Brain microvascular endothelial cell (primary cell): ENCODE measurements at places on chromosomes 2 and 18.

- peak; percentile 33 for DNase-seq
These were observed 114.3 kb downstream of the MGAT5 start for GRCh38 chr2:134368009-134368817.

DNA sequence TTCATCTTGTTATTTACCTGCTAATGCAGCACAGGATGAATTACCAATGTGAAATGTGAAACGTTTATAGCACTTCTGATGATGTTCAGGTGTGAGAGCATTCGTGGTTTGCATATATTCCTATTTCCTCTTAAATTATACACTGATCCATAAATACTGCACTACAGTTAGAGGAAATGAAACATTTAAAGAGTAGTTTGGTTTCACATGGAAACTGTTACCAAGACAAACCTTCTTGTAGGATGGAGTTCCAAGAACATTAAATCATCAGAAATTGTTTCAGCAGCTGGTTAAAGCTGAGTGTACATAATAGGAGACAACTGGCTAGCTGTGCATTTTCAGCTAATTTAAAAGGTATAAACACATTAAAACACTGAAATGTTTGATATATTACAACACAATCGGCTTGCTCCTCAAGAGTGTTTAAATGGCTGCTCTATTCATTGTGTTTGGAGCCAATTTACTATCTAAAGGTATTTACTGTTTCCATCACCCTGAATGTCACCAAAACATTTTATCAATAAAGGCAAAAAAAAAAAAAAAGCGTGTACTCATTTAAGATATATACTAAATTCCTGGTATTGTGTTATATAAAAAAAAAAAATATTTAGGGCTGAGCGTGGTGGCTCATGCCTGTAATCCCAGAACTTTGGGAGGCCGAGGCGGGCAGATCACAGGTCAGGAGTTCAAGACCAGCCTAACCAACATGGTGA, 100.6 kb downstream of the DYM start:
- no peak for DNase-seq

DNA sequence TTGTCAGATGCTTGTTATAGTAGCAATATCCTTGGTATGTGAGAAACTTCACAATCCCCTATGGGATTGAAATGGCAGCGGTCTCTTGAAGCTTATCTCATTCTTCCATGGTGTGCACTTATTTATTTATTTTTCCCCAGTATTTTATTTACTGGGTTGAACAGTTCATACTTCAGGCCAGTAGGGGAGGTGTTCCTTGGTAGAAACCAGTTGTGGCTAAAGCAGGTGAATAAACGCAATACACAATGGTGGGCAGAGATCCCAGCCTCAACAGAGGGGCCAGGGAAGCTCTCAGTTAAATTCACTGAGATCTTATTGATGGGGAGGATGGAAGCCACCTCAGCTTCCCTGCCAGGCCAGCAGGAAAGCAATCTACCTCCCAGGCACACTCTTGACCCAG, 93.7 kb upstream of the SRD5A2 start:
- no peak for DNase-seq

- no peak for DNase-seq
These were observed 17.3 kb upstream of the STAT1 start for GRCh38 chr2:191031256-191031655.

- DNase-seq, result no peak
These were observed 95.1 kb upstream of the GPC1 start for GRCh38 chr2:240340361-240340761.

GRCh38 chr2:61151436-61151835, 10.6 kb upstream of the C2orf74 start:
- peak; percentile 31 for DNase-seq

GRCh38 chr2:68483011-68483410, 15.6 kb downstream of the APLF start:
- DNase-seq, result no peak

DNA sequence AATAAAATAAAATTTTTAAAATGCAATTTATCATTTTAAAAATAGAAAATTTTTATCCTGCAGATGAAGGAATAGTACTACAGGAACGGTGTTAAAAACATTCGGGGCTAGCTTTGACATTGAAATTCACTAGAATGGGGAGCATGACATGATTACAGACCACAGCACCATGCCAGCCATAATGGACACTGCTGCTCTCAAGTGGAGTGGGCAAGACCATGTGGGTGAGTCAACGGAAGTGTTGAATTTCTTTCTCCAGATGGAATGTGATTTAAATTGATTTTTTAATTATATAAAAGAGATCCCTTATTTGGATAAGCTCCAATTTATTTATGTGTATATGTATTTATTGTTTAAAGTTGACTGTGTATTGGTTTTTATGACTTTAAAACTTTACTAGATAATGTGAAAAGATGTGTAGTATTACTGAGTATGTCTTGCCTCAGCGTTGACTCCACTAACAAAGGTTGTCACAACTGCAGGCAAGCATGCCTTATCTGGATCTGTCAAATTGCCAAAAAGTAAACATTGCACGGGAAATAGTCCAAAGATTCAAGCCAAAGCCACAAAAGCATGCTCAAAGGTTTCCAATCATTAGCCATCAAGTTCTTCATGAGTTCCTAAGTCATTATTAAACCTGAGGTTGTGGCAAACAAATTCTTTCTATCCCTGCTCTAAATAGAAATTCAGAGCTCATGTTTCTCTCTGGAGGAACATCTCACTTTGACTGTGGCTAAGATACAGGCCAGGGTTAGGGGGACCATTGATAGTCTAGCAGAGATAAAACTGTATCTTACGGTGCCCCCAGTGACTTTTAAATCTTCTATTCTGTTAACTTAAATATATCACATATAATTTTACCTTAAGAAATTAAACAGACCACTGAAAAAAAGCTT, 536.9 kb downstream of the TMX3 start:
- peak; percentile 96 for DNase-seq

DNA sequence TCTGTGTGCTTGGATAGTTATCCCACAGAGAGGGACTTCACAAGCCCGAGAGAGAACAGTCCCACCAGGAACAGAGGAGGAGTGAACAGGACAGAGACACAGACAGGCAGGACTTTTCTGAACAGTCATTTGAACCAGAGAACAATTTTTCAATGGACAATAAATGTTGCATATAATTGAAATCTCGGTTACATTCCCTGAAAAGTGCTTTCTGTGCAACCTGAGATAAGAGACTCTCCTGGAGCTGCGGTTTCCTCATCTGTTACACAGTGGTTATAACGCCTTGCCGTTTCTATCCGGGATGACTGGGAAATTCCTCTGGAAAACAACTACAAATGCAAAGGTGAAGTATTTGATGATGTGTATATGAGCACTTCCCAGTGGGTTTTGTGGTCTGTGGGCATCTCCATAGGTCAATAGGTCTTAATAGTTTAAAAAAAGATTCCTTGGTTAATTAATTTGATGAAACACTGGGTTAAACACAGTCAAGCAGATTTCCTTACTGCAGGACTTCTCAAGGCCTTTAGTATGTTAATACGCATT, 87.2 kb upstream of the HPCAL1 start:
- DNase-seq, result no peak

DNA sequence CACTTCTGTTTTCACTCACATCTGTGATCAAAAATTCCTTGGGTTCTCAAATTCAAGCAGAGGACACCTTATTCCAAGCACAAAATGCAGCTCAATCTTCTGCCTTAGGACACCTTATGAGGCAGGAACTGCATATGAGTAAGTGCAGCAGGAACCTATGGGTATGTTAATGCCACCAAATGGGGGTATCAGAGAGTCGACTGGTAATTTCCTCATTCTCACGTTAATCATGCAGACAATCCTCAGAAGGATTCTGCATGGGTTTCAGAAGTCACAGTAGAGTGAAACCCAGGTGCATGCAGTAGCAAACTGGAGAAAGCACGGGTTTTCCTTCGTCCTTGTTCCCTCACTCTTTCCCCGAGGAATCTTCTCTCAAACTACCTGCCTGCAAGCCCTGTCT, 452.8 kb downstream of the CBLN2 start:
- no peak for DNase-seq

DNA sequence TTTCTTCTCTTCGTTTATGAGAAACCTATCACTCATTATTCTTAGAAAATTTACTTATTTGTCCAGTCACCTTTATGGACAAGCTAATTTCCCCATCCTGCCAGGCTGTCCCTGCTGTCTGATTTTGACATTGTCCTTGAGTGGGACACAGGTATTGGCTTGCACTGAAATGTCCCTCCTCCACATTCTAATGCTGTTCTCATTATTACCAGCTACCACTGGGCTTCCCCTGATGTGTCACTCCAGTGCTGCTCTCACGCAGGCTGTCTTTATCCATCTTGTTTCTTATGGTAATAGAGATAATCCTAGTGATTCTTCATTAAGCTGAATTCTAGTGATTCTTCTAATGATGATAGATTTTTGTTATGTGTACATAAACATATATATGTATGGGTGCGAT, 48.1 kb upstream of the RBMS1 start:
- no peak for DNase-seq

DNA sequence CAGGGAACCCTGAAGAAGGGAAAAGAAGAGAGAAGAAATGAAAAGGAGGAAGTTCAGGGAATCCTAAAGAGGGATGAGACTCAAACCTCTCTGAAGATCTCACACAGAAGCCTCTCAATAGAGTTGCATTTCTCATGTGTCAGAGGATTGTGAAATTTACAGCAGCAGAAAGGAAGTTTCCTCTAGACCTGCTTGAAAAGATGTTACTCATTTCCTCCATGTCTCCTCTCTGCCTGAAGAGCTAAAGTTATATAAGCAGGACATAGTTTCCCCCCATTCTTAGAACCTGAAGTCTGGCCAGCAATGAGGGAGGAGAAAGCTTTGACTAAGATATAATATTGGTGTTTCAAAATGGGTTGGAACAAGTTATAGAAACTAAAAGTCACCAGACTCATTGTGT, 1155.6 kb downstream of the LRP1B start:
- no peak for DNase-seq

DNA sequence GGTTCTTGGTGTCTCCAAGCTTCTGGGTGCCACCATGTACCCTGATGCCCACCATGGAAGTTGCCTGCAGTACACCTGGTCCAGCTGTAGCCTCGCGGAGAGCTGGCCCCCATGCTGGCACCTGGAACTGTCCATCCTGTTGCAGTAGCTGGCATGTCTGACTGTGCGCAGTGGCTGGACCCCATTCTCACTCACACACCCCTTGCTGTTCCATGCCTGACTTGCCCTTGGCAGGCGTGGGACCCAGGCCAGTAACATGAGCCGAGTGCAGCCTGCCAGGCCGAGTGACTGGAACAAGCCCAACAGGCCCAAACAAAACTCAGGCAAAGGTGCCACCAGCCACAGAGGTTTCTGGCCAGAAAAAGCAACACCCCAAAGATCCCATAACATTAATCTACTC, 73.8 kb downstream of the NEURL3 start:
- no peak for DNase-seq

- peak; percentile 21 for DNase-seq
These were observed 54.2 kb downstream of the HK2 start for GRCh38 chr2:74887960-74888700.

DNA sequence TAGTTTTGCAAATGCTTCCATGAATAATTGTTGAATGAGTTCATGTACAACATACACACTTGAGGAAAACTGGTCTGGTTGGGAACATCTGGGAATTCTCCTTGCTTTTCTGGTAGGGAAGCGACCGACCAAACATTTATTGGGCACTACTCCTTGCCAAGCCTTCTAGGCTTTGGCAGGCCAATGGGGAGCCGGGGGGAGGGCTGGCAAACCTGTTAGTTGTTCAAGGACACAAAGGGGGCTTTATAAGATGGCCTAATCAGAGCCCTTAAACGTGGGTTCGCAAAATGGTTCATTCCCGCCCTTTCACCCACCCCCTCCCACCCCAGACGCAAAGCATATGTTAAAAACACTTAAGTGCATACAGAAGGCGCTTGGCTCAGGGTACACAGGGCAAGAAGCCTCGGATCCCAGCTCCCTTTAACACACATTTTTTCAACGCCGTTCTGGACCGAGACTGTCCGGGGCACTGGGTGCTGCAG, 844 bp upstream of the VSNL1 start:
- DNase-seq, result no peak

DNA sequence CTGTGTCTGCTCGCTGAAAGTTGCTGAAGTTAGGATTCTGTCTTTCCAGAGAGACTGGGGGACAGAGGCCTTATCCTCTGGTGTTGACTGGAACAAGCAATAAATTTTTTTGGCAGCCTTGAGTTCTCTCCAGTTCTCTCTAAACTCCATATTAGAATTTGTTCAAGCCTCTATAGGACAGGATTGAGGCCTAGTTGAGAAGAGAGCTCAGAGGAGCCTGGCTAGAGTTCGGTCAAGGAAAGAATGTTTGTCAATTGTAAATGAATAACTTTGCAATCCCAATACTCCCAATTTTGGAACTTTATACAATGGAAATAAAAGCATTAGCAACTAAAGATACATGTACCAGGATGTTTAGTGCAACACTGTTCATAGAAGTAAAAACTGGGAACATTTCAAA, 16.7 kb upstream of the RASGRP3 start:
- DNase-seq, result no peak

DNA sequence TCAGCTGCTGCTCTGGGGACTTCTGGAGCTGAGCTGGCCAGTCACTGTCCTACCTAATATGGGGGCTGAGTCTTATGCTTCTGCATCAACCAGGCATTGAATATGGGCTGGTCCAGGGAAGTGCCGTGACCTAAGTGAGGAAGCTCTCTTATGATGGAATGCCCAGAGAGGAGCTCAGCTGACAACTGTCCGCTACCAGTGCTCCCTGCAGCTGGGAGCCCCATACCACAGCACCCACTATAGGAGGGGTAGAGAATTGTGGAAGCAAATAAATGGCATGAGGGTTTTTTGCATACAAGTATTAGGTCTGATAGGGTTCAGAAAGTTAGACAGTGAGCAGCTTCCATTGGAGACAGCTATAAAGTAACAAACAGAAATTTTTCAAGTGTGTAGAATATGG, 4.5 kb downstream of the TIMM21 start:
- DNase-seq, result no peak

GRCh38 chr18:74506448-74507084, 10.4 kb downstream of the CNDP2 start:
- DNase-seq, result no peak

GRCh38 chr2:211881449-211881848, 657.2 kb downstream of the ERBB4 start:
- no peak for DNase-seq

GRCh38 chr2:152609154-152609553, 108.1 kb downstream of the PRPF40A start:
- DNase-seq, result no peak

DNA sequence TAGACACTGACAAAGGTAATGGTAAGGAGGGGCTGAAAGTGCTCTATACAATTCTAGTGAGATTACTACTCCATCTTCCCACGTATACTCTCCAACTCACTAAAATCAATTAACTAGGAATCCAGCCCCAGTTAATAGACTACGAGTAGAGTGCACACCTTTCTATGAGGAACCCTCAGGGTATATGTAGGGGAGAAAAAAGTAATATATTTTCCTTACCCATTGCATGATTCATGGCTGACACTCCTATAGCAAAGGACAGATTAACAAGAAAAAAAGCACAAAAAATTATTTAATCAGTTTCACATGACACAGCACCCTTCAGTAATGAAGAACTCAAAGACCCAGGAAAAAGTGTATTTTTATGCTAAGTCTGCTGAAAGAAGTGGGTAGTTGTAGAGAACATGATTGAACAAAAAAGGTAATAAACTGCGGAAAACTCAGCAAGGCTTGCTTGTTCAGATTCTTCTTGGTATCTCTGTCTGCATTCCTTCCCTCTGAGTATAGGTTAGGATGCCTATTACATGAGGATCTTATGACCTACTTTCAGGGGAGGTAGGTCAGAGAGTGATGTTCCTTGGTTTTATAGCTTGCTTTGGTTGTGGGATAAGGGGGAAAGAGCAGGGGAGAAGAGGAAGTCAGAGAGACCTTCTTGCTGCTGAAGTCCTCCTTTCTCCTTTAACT, 342.0 kb upstream of the DLGAP1 start:
- DNase-seq, result no peak
